Activated CD4-positive, CD25-positive, alpha-beta regulatory T cell treated with anti-CD3 and anti-CD28 coated beads, Interleukin-2, amount 50 U/mL, for 72 hours (primary cell): ENCODE measurements at places on chromosomes 1 and 21.
A peak's percentile ranks its signal among the peaks of the same experiment; 100 is the strongest.

DNA sequence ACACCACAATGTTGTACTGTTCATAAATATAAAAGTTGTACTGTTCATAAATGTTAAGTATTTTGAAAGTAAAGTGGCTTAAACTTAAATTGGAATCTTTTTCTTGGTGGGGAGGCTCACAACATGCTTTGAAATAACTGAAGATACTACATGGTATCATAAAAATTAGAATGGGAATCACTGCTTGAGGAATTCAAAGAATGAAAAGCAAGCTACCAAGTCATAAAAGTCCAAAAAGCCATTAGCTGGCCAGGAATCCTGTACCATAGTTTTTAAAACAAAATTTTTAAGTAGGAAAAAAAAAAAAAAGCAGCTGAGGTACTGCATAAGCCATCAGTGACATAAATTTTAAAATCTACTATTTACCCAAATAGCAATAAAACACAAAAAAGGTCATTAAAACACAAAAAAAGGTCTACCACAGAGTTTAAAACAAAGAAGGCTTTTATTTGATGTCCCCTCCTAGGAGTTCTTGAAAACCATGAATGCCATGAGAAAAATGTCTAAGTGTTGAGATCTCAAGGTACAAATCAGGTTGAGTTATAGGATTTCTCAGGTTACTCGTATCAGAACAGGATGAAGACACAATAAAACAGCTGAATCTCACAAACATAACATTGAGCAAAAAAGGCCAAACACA lies 8.6 kb downstream of the ZZZ3 start:
- DNase-seq: no peak

GRCh38 chr1:55311979-55312378 lies 96.8 kb upstream of the USP24 start:
- no peak for DNase-seq

DNA sequence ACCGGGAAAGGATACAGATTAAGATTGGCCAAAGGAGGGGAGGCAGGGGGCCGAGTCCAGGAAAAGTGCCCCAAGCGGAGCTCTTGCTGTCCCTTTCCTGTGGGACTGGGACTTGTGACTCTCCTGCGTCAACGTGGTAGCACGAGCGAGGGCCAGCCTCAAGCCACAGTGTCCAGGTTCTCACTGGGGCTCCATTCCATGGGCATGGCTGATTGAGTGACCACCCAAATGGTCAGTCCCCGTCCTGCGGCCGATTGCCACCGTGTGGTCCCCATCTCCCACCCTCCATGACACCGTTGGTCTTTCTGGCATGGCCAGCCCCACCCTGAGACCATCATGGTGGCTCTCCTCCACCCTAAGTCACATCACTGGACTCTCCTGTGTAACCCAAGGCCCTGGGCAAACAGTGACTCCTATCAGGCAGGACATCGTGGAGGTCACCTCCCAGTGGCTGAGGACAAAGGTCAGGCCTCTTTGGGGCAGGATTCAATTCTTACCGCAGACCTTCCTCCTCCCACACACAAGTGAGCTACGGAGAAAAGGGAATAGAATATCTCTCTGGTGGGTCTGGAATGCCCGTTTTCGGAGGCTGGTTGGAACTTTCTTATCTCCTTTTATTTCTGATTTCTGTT lies 8.9 kb upstream of the C1orf174 start:
- DNase-seq: no peak

DNA sequence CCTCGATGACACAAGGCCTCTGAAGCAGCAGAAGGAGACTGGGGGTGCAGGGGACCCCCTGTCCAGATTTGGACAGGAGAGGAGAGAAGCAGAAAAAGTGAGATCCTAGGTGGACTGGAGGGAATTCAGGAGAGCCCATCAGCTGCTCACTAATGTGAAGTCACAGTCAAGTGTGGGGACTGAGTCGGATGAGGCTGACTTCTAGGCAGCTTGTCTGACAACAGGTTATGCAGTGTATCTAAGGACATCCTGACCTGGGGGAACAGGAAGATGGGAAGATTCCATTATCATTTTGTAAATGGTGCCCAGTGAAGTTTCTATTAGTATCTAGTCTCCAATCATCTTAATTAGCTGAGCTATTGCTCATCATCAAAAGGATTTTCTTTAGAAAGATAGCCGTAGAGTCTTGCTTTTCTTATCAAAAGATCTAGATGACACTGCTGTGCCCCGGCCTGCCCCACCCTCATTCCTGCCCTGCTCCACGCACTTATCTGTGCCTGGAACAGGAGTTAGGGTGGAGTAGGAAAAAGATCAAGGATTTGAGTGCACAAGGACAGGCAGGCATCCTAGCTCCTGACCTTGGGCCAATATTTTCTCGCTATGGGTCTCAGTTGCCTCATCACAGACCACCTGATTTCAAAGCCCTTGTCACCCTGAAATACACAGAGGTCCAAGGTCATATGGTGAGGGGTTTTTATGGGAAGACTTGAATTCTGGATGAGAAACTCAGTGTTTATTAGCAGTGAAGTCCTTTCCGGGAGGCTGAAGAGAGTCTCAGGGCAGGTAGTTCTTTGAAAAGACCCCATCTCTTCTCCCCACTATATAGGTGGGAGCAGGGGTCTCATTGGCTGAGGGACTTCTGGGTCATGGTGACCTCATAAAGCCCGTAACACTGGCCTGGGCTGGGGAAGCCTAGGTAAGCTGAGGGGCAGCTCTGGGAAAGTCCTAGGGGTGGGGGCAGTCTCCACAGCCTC lies at the start of gene MROH7:
MROH7 (plus strand) TSS at position 924 of the 974 bp plus-strand sequence. CDS start 11,141 bp downstream, outside the sequence.
- no peak for DNase-seq

GRCh38 chr1:65512383-65512782 lies 91.9 kb downstream of the LEPR start:
- no peak for DNase-seq

- no peak for DNase-seq
Observed at GRCh38 chr1:172642970-172643369, 15.9 kb upstream of the FASLG start.

DNA sequence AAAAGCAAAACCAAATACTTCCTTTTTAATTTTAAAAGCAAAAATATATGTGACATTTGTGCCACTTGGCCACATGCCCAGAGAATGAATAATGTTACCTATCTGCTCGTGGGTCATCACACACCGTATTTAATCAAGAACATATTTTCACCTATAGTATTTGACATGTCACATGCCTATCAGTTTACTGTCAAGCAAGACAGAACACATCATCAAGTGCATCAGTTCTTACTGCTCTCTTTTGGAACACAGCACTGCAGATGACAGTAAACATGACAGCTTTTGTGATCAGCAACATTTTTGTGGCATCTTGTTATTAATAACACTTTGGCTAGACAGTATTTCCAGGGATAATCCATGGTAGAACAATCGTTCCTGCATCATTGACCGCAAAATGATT lies 134.4 kb downstream of the LRRC7 start:
- DNase-seq: no peak

DNA sequence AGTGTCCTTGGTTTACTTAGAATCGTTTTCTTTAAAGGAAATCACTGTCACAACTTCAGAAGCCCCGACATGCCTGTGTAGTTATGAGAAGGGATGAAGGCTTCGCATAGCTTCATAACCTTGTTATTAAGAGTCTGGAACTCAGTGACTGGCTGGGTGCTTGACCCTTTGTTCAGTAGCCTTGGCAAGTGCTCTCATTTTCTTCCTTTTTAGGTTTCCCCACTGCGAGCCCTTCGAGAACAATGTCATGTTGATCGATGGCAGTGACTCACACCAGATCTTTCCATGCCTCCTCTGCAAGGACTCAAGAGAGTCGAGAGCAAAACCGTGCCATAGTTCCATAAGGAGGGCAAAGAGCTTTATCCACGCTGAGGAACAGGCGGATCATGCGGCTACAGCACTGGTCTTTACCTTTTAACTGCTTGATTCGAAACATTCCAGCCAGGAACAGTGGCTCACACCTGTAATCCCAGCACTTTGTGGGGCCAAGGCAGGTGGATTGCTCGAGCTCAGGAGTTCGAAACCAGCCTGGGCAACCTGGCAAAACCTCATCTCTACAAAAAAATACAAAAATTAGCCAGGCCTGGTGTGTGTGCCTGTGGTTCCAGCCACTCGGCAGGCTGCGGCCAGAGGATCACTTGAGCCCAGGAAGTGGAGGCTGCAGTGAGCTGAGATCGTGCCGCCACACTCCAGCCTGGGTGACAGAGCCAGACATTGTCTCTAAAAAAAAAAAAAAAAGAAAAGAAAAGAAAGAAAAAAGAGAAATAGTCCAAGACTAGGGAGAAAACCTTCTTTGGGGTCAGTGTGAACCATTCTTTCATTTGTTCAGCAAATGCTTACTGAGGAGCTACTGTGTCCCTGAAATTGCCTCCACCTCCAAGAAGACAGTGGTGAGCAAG lies 95.4 kb upstream of the ERRFI1 start:
- DNase-seq: no peak

GRCh38 chr1:32144033-32144432 lies 35.4 kb upstream of the TXLNA start:
- DNase-seq: no peak

GRCh38 chr21:44483288-44484237 lies 28.3 kb downstream of the LRRC3 start:
- no peak for DNase-seq

DNA sequence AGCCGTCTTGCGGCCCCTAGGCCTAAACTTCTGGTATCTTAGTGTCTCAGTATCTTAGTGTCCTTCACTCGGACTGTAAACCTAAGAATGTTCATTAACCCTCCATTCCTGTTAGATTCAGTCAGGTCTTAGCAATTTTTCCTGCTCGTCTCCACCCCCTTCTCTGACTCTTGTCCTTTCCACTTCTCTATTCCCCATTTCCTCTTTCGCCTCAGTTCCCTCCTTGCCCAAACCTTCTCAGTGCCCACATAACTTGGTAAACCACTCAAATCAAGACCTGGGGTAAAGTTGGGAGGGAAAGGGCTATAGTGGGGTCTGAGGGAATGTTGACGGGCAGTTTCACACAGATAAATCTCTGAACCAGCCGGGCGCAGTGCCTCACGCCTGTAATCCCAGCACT lies 726 bp upstream of the FCER1G start:
- DNase-seq: no peak

GRCh38 chr1:211734359-211734758 lies 58.9 kb upstream of the NEK2 start:
- DNase-seq: no peak

GRCh38 chr1:40414331-40414730 lies 35.9 kb upstream of the ZFP69B start:
- DNase-seq: no peak

DNA sequence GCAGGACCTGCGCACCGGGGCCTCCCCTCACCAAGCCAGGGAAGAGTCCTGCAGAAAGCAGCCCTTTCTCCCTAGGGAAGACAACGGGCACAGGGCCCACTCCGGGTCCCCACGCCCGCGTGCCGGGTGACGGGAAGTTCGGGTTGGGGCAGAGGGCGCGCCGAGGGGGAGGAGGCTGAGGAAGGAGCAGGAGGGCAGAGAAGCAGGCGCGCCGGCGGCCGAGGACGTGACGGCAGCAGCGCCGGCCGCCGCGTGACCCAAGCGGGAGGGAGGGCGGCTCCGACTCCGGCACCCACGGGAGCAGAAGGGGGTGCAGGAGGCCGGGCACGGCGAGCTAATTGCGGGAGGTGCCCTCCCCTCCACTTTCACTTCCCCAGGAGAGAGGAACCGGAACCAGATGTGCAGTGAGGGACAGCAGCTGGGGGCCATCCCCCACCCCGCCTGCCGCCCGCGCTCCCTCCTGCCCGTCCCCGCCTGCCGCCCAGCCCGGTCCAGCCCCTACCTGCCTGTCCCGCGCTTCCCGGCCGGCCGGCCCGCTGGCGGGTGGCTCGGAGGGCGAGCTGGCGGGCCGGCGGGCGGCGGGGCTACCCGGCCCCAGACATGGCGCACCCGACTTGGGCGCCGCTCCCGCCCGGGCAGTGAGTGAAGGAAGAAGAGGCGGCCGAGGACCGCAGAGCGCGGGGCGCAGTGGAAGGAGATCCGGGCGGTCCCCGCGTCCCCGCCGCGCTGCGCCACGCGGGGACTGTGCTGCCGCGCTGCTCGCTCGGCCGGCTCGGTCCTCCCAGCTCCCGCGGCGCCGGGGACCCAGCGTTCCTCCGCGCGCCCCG lies 510 bp downstream of the DENND4B start:
- DNase-seq: peak; percentile 79

DNA sequence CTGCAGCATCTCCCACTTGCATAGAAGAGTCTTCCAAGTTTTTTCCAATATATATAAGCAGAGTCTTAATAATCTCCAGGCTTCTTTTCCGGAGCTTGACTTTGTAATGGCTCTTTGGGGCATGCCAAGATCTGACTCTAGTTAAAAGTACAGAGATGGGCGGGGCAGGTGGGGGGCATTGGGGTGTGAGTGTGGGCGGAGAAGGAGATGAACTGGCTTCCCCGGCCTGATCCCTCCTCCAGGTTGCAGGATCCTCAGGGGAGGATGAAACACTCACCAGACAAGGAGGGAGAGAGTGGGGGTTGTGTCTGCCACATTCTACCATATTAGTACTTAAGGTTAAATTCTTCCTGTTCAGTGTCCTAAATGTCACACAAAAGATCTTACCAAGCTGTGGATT lies 23.0 kb downstream of the S100A10 start:
- no peak for DNase-seq

GRCh38 chr1:179794669-179795068 lies 51.6 kb downstream of the FAM163A start:
- no peak for DNase-seq

DNA sequence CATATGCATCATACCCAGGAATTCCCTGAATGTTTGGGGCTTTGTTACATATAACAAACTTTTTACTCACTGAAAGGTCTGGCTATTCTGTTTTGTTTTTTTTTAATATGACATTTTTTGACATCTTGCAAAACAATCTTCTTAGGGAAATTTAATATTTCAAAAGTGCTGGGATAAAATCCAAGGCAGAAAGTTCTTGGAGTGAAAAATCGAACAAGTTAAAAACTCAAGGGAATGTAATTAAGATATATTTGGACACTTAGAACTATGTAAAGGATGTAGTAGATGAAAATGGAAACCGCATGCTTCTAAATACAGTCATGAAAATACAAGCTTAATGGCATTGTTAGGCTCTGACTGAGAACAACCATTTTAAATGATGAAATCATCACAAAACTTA lies 8.6 kb downstream of the CHODL start:
- DNase-seq: no peak

- peak; percentile 64 for DNase-seq
Observed at GRCh38 chr1:38586993-38587646, 272.5 kb downstream of the RRAGC start.

- DNase-seq: no peak
Observed at GRCh38 chr1:92274939-92275338, 23.8 kb downstream of the GLMN start.

DNA sequence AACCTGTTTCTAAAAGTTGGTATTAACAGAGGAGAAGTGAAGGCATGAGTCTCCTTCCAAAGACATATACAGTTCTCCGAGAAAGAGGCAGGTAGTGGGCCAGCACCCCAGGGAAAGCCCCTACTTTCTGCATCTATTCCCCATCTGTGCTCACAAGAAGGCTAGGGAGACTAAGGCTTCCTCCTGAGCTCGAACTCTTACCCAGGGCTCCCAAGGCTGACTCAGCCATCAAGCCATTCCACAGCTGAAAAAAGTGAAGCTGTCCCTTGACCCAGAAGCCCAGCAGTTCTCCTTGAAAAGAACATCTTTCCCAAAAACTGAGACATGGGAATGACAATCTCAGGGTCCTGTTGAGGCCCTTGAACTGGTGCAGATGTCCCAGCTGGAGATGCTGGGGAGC lies 1.9 kb upstream of the PADI3 start:
- DNase-seq: no peak

GRCh38 chr1:17060306-17060749 lies 6.5 kb upstream of the SDHB start:
- DNase-seq: no peak
